ENCODE measurements at places on chromosomes 3 and 15. TPM values are rescaled to one million over a fixed set of nuclear protein-coding genes. Genes with fewer than 3 reads are reported as not detected.

GRCh38 chr15:81942157-81942556 is 103.7 kb downstream of the MEX3B start:
- DNase-seq = no peak

GRCh38 chr3:114454551-114455251 is 160.9 kb downstream of the TIGIT start:
- DNase-seq = no peak

DNA sequence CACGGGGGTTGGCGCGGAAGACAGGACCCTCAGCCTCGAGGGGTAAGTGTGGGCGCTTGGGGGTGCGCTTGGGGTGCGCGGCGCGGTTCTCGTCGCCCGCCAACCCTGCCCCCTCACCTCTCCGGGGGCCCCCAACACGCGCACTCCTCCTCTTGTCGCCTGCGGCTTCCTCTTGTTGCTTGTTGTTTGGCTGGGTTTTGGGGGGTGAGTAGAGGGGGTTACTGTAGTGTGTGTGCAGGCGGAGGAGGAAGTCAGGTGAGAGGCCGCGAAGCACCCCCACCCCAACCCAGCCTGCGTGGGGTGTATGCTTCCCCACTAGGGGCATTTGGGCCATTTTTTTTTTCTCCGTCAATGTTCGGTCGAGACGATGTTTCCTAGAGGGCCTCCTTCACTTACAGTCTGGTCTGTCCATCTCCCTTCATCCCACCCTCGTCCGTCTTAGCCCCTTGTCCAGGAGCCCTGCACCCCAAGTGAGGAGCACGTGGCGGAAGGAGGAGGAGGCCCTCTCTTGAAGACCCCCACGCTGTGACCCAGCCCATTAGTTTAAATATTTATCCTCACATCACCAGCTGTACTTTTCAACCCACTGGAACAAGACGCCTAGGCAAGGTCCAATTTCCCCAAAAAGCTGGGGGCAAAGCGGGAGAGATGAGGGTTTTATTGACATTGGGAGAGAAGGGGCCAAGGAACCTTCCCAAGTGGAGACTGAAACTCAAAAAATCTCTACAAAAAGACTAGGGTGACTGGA is 20.4 kb upstream of the SATB1 start:
- DNase-seq = peak; percentile 55

C3orf33 gene
- total RNA-seq = 5.1 TPM

DNA sequence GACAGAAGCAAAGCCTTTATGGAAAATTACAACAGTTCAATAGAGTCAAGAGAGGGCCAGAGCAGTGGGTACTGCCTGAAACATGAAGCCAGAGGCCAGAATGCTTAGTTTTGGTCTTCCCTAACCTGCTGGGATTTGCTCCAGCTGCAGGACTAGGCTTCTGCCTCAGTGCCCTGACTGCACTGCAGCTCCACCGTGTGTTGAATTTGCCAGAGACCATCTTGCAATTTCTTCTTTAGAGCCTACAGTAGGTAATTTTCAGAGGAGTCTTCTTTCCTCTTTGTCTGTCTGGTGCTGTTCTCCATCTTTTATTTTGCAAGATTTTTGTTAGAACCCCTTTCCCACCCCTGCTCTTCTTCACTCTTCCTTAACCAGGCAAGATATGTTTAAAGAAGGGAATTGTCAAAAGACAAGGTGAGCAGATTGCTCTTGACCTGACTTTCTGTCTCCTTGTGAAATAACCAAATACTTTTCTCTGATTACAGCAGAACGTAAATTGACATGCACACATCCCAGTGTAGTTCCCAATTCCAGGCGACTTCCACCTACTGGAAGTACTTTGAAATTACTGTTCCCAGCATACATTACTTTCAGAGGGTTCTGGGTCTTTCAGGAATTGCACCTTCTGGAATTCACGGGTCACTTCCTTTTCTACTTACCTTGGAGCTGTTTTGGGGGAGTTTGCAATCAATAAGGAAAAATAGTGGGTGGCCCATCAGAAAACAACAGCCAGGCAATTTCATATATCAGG is 161.2 kb downstream of the MINAR1 start:
- DNase-seq = no peak

GRCh38 chr3:58560771-58561311 is 16.4 kb downstream of the FAM107A start:
- no peak for DNase-seq

DNA sequence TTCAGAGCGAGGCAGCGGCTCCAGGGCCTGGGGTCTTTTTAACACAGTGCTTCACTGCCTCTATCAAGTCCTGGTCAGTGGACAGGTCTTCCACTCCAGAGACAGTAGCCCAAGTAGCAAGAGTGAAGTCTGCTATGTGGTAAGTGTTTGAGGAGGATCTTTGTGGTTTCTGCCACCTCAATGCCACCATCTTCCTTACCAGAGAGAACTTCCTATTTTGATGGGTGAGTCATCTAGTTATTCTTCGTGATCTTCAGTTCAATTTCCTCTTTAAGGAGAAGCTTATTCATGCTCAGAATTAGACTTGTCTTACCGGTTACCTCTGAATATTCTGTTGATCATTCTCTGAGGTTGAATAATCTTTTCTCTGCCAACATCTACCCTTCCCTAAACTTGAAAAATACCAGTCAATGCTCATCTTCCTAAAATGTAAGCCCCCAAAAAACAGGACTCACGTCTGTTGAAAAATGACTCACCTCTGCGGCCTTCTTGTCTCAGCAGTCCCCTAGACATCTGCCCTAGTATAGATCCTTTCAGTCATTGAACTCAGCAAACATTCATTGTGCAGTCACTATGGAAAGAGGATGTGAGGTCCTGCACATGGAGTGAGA is 32.2 kb upstream of the BCL6 start:
- no peak for DNase-seq

CHRD gene
- 16.8 TPM for total RNA-seq

Measured in ureter (tissue), 1 donor.